ENCODE measurements at places on chromosomes 2 and 18.
A peak's percentile ranks its signal among the peaks of the same experiment; 100 is the strongest.

DNA sequence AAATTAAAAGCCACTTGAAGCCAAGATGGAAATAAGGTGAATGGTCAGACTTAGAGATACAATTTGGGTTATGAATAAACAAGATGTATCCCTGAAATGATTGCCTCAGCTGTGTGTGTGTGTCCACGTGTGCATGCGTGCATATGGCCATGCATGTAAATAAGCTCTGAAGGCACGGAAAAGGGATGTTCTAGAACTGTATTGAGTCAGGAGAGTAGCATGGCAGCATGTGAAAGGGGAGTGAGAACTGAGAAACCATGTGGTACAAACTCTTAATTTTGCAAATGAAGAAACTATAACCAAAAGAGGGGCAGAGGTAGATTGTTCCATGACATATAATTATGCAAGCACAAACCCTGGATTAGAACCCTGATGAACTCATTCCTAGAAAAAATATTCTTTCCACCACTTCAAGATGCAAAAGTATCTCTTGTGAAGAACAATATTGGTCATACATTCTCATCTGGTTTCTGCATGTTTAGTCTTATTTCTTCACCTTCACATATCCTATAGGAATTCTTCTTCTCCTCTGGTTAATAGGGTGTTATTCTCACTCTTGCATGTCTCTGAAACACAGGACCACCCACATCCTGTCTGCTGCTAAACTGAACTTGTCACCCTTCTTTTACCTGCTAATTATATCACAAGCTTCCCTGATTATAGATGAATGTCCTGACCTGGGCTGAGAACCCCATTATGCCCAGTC is 455.8 kb downstream of the SETBP1 start:
- no peak for DNase-seq

GRCh38 chr2:233917116-233917515 is at the start of gene TRPM8:
TRPM8 (plus strand) TSS chr2:233917373; CDS start chr2:233926538, 9,165 bp downstream.
- no peak for DNase-seq

DNA sequence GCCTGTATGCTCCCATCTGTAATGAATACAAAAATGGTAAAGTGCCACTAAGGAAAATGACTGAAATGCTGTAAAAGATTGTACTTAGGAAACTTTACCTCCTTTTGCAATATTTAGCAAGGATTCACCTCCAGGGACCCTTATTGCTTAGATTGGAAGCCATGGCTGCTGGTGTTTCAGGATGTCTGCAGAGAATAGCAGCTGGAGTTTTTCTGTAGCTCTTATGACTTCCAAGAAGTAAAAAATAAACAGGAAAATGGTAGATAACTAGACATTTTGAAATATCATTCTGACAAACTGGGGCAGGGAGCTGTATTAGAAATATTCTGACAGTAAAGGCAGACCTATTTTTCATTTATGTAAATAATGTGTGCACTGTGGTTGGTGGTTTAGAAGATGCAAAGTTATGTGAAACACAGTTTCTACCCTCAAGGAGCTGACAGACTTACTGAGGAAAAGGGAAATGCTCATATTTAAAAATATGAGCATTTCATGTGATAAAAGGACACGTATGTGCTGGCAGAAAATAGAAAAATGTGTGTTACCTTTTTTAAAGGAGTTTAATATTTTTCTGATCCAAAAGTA is 224.9 kb upstream of the BOD1L2 start:
- DNase-seq, result no peak

GRCh38 chr18:63366213-63367052 is 573 bp downstream of the KDSR start:
- peak; percentile 80 for DNase-seq

GRCh38 chr2:56008661-56009431 is 85.3 kb upstream of the EFEMP1 start:
- no peak for DNase-seq

GRCh38 chr2:56729212-56729611 is 545.4 kb downstream of the CCDC85A start:
- DNase-seq, result no peak

GRCh38 chr2:149928011-149928410 is 340.4 kb upstream of the MMADHC start:
- no peak for DNase-seq

DNA sequence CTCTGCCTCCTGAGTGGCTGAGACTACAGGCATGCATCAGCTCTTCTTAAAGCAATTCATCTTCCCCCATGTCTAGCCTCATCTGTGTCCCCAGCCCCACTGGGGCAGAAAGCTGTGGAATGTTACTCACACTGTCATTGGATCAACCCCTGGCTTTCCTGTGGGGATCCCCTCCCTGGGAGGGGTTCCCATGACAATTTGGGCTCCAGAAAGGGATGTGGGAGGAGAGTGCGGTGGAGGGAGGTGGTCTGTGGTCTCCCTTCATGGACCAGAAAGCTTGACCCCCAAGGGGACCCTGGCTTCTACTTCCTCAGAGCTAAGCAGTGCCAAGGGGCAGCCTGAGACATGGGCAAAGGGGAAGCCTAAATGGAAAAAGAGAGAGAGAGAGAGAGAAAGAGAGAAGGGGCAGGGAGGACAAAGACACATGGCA is 1.3 kb downstream of the NGEF start:
- DNase-seq, result no peak

- DNase-seq, result no peak
Measured at GRCh38 chr2:105144152-105144940, 97.2 kb upstream of the GPR45 start.

- no peak for DNase-seq
Measured at GRCh38 chr2:61463769-61464475, 7.0 kb downstream of the USP34 start.

DNA sequence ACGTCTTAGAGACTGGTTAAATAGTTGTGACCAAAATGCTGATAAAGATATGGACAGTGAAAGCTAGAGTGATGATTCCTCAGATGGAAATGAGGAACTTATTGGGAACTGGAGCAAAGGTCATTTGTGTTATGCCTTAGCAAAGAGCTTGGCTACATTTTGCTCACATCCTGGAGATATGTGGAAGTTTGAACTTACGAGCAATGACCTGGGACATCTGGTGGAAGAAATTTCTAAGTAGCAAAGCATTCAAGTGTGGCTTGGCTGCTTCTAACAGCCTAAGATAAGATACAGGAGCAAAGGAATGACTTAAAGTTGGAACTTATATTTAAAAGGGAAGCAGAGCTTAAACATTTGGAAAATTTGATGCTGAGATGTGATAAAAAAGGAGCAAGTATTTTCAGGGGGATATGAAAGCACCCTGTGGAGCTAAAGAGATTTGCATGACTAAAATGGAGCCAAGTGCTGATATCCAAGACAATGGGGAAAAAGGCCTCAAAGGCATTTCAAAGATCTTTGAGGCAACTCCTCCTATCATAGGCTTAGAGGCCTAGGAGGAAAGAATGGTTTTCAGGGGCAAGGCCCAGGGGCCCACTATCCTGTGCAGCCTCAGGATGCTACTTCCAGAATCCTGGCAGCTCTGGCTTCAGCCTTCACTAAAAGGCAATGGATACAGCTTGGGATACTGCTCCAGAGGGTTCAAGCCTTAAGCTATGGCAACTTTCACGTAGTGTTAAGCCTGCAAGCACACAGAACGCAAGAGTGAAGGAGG is 124.1 kb upstream of the KLHL14 start:
- DNase-seq, result no peak

DNA sequence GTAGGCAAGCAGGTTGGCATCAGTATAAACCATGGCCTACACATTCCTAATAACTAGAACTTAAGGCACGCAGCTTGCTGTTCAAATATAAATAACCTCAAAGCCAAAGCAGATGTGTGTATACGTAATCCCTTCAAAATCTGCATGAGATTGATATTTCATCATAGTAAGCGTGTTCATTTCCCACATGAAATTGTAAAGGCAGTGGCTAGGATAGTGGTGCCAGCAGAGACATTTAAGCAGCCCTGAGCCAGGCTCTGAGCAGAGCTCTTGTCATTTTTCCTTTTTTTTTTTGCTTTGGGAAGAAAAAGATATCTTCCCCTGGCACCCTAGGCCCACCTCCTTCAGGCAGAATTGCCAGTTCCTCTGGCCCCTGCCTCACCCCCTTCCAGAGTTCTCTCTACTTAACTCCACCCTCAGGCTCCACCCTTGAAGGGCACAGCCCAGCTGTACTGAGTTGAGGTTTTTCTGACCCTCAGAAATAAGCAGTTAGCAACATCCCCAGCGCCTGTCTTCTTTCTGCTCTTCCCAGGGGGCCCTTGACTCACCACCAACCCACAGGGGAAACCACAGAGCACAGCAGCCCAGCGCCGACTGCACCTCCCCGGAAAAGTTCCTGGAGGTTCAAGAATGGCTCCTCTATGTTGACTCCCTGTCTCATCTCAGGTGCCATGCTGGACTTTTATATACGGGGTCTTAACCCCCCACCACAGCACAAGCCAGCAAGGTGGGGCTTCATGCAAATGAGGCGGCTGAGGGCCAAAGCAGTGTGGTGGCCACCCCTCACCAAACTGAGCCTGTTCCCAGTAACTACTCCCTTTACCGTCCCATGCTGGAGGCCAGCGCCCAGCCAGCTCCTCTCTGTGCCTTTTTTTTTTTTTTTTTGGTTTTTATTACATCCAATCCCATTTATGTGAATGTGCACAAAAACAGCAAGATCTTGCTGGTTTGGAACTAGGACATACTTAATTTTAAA is 84.7 kb downstream of the EHD3 start:
- DNase-seq, result peak; percentile 54

DNA sequence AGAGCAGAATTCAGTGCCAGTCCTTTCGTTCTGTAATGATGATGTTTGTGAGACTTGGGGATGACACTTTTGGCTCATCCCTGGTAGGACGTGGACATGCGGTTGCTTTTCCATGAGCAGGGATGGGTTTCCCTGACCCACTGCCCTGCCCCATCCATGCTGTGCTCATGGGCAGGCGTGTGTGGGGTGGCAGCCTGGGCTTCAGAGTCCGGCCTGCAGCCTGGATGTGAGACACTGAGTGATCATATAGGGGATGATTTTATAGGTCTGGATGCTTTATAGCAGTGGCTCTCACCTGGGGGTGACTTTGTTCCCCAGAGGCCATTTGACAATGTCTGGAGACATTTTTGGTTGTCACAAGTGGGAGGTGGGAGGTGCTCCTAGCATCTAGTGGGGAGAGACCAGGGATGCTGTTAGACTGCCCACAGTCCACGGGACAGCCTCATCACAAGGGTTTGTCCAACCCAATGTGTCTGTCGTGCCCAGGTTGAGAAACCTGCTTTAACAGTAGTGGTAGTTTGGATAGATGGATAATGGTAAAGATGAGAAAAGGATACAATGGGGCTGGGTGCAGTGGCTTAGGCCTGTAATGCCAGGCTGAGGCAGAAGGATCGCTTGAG is 38.9 kb downstream of the LDLRAD4 start:
- DNase-seq, result no peak

DNA sequence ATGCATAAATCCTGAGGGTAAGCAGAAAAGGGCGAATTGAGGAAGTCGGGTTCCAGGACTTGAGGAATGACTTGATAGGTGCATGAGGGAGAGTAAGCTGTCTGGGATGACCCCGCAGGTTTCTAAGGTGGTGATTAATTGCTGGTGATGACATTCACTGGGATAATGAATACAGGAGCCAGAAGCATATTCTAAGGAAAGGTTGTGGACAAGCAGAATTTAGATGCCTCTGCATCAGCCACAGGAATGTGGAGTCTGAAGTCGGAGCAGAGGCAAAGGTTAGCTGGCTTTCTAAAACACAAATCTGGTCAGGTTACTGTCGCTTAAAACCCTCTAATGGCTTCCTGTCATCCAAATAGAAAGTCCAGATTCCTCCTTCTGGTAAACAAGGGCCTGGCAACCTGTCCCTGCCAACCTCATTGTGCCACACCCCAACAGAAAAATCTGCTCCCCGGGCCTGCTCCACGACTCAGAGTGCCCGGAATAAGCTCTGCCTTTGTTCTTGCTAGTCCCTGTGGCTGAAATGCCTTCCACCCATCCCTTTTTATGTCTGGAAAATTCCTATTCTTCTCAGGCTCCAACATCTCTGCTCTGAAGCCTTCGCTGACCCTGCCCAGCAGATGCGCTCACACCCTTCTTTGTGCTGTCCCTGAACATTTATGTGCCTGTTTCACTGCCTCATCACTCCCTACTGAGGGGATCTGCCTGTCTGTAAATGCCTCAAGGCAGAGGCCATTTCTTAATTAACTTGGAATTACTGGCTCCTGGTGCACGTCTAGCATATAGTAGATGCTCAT is 11.3 kb upstream of the TMEM214 start:
- no peak for DNase-seq

DNA sequence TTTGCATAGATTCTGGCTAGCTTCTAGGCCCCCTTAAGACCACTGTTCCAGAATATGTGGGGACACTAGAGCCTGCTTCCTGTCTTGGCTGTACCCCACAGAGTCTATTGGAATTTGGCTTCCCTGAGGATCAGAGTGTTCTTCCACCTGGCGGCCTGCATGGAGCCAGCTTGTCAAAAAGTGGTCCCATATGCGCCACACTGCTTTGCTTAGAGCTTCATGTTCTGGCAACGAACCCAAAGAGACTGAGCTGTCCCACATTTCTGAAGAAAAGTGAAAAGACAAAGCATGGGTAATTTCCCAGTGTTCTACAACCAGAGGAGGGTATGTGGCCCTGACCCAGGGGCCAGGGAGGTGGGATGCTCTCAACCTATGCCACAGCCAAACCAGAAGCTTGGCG is 52.7 kb upstream of the FZD7 start:
- no peak for DNase-seq

DNA sequence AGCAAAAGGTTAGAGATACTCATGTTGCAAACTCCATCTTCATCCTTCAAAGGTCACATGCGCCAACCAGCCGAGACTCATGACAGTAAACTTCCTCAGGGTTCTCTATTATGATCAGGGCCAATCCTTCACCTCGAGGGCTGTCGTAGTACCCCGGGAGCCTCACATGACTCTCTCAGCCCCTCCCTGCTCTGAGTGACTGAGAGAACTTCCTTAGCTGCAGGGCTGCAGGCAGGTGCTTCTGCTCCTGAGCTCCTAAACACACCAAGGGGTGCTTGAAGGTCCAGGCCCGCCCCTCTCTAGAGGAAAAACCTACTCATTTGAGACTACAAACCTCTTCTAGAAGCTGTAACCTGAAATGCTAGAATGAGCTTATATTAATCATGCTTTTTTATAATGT is 48.2 kb downstream of the LONRF2 start:
- no peak for DNase-seq

Data from activated naive CD4-positive, alpha-beta T cell treated with anti-CD3 and anti-CD28 coated beads, Interleukin-2, amount 10 ng/mL, durations not matched to agents 7 days and 5 days (primary cell).